Right ventricle myocardium inferior (tissue), 1 donor: ENCODE measurements at places on chromosomes 1 and 21. TPM values are rescaled to one million over a fixed set of nuclear protein-coding genes. Genes with fewer than 3 reads are reported as not detected.

DNA sequence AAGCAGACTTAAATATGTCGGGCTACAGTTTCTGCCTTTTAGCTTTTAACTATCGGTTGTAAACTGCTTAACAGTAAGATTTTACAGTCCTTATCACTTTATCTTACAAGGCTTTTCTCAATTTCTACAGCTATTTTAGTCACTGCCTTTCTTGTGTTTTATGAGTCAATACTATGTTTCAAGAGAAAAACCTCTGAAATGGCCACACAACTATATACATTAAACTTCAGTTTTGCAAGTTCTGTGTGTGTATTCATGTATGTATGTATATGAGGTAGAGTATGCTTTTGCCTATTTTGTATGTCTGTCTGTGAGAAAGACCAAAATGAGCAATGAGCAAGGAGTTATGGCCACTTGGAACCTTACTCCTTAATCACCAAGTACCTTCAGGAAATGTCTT, 169.8 kb downstream of the SYT2 start:
- no peak for DNase-seq

Gene FCRL4
- total RNA-seq = not detected

- no peak for DNase-seq
Observed at GRCh38 chr1:207742850-207743555, 8.9 kb upstream of the CD46 start.

DNA sequence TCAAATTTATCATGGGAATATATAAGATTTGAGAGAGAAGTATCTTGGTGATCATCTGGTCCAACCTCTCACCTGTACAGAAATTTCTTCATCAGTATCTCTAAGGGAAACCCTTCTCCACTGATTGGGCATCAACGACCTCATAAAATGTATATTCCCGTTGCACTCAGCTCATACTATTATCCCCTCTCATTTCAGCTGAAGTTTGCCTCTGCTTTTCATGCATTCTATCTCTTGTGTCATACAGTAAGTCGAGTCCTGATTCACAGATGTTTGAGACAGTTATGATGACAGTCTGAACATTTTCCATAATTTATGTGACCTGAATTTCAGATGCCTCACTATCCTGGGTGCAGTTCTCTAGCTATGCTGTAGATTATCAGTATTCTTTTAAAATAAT, 21.0 kb downstream of the OR10R2 start:
- no peak for DNase-seq

Gene LENEP
- total RNA-seq = not detected

DNA sequence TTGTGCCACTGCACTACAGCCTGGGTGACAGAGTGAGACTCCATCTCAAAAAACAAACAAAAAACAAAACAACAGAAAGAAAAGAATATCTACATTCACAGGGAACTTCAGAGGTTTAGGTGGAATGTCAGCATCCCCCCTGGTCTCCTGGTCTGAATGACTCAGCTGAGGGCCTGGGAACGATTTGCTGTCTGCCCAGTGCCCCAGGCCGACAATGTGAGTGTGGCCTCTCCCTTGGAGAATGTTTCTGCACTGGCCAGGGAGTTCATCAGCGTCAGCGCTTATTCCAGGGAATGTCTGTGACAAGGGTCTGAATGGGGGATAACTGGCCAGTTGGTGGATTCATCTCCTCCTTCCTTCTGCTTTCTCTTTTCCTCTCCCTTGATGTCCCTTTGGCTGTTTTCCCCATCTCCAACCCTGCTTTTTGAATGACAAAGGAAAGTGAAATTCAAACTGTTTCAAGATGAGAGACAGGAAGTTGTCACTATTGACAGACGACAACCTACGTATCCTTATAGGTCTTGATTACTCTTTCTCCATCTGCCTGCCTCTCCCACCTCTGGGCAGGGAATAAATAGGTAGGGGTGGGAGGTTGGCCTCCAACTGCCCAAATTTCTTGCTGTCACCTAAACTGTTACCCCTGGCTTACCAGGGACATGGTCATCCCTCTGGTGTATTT, 213.1 kb downstream of the HHAT start:
- DNase-seq = no peak

GRCh38 chr1:27348861-27349783, 7.3 kb downstream of the SYTL1 start:
- DNase-seq = peak; percentile 65

DNA sequence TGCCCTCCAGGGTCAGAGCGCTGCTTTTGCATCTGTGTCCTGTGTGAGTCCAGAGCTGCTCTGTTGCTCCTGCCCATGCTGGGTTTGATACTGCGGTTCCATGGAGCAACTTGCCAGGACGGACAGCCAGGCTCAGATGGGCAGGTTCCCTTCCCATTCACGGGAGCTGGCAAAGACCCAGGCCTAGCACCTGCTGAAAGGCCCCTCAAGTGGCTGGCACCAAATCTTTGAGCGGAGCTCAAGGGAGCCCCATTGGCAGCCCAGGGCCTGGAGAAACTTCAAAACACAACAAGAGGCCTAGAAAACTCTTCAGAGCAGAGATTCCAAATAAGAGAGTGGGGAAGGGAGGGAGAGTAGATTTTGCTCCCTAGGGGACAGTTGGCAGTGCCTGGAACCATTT, 97.2 kb downstream of the ACTL8 start:
- no peak for DNase-seq

DNA sequence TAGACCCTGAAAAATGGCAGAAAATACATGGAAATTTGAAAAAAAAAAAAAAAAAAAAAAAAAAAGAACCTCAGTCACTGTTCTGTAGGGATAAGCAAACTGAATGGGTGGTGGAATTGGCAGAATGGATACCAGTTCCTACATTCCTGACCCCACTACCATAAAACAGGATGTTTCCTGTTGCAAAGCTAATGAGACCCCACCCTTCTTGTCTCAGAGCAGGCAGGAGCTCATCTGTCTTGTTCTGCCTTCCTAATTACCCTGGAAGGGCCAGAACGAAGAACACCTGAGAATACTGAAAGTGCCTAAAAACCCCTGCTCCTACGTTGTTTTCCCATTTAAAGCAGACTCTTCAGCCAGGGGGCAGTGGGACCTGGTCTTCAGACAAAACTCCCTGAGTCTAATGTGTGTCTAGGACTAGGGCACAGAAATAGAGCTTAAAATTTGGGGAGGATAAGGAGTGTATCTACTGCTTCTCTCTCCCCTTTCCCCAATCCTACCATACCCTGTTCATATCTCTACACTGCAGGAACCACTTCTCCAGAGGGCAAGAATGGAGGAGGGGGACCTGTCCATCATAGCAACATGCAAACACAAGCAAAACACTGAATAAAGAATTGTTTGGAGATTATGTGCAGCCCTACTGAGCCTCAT, 3.9 kb downstream of the C1orf56 start:
- no peak for DNase-seq

Gene SAMSN1
- 2.4 TPM for total RNA-seq

- DNase-seq = peak; percentile 88
Observed at GRCh38 chr1:226939438-226940028, 561 bp upstream of the COQ8A start.

Gene SH3D21
- 1.6 TPM for total RNA-seq

DNA sequence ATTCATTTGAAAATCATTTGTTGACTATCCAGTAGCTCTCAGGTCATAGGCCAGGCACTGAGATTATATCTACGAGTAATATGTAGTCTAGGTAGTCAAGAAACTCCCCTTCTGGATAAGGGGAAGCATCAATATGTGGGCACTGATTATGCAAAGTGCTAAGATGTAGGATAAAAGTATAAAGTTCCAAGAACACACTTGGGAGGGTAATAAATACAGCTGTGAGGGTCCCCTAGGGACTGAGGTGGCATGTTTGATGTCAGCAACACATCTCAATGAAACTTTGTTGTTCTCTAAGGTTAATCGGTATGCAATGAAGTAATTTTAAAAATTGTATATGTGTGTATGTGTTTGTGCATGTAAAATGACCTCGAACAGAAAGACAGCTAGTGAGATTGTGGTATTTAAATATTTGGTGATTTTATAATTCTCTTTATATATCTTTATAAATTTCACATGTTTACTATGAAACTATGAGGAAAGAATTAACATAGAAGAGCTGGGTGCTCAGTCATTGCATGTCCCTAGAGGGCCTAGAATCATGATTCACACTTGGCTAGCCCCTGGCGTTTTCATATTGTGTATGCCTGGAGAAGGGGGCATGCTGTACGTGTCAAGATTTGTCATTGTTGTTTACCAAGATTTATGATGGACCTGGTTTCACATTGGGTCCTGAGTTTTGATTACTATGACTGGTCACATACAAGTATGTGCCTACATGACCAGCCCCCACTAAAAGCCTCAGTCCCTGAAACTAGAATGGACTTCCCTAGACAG, 140.1 kb upstream of the DUSP10 start:
- no peak for DNase-seq

- DNase-seq = no peak
Observed at GRCh38 chr1:67060811-67061218, 6.9 kb upstream of the SLC35D1 start.

- no peak for DNase-seq
Observed at GRCh38 chr1:155984341-155984740, 6.0 kb upstream of the ARHGEF2 start.

Gene KIF2C
- 0.87 TPM for total RNA-seq

Gene KCNJ6
- total RNA-seq = not detected

Gene RNU1-1
- total RNA-seq = 4,572 TPM

DNA sequence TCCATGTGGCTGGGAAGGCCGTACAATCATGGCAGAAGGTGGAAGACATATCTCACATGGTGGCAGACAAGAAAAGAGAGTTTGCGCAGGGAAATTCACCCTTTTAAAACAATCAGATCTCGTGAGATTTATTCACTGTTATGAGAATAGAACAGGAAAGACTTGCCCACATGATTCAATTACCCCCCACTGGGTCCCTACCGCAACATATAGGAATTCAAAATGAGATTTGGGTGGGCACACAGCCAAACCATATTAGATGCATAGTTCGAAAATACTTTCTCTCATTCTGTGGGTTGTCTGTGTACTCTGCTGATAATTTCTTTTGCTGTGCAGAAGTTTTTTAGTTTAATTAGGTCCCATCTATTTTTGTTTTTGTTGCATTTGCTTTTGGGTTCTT, 990.3 kb downstream of the PLA2G4A start:
- no peak for DNase-seq

DNA sequence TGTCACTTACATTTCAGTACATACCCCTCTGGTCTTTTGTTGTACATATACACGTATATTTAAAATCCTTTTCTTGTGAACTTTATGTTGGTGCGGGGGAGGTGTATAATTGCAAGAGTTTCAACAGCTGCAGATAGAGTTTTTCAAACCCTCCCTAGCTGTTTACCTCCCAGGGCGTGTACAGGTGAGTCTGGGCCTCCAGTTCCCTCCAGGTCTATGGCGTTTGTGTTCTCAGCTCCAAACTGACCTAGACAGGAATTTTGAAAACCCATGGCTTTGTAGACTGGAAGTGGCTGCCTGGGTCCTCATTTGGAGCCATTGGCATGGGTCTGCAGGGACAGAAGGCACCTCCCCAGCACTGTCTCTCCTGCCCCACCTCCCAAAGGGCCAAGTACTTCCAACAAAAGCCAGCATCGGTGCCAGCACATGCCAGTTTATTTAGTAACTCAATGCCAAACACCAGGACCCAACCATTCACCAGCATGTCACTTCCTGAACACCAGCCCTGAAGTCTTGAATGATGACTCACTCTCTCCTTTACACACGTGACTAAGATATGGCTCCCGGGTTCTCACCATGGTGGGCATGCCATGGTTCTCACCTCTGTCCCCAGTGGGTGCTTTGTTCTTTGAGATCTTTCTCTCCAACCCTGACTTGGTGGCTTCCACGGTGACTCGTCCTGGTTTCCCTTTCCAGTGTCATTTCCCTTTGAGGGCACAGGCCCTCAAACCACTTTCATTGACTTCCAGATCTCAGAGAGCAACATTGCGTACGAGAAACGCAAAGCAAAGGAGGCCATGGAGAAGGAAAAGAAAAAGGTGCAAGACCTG, 57.3 kb upstream of the EFHD2 start:
- no peak for DNase-seq

DNA sequence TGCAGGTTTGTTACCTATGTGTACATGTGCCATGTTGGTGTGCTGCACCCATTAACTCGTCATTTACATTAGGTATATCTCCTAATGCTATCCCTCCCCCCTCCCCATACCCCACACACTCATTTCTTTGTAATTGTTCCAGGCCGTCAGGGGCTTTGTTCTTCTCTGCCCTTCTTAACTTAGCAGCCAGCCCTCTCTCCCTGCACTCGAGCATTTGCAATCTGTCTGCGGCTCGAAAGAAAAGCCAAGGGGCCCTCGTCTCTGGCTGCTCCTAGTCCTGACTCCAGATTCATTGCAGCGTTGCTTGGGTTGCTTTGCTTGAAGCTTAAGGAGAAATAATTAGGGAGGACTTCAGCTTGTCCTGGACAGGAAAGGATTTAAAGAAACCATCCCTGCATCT, 85.7 kb downstream of the ATP1A1 start:
- DNase-seq = no peak

GRCh38 chr21:36946949-36947356, 19.5 kb downstream of the HLCS start:
- DNase-seq = no peak

- DNase-seq = no peak
Observed at GRCh38 chr1:53837646-53837923, 511 bp downstream of the NDC1 start.

Gene BRINP2
- 0.32 TPM for total RNA-seq

DNA sequence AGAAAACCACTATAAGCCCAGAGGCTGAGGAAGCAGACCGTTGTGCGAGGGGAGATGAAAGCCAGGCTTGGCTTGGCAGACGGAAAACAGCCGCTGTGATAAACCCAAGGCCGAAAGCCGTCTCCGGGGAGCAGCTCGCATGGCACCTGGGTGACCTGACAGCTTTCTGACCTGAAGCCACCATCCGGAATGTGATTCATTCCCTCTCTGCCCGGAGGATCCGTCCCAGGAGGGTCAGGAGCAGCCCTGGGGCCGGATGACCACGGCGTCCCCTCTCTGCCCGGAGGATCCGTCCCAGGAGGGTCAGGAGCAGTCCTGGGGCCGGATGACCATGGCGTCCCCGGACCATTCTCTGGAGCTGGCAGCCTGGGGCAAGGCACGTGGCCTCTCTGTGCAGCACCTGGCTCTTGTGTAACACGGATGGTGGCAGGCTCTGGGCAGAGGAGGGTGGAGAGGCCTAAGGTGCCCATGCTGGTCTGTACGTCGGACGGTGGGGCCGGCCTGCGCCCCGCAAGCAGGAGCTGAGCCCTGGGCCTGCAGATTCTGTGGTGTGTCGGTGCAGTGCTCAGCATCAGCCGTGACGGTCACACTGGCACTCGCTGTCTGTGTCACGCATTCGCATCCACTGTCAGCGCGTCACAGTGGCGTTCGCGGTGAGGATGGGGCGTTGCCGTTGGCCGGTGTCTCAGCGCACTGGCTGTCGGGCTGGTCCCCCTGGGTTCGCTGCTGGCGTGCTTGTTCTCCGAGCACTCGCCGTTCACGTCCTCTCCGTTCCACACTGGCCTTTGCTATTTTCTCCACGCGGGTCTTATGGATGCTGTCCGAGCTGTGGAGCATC, 50.3 kb downstream of the SLX9 start:
- peak; percentile 68 for DNase-seq

Gene NCF2
- total RNA-seq = 6.7 TPM

- no peak for DNase-seq
Observed at GRCh38 chr1:18182398-18183160, 75.0 kb downstream of the IGSF21 start.
